ENCODE measurements at places on chromosomes 1 and 21.
A peak's percentile ranks its signal among the peaks of the same experiment; 100 is the strongest.

- DNase-seq: peak; percentile 53
Measured at GRCh38 chr21:32826329-32827167, 55.0 kb upstream of the PAXBP1 start.

DNA sequence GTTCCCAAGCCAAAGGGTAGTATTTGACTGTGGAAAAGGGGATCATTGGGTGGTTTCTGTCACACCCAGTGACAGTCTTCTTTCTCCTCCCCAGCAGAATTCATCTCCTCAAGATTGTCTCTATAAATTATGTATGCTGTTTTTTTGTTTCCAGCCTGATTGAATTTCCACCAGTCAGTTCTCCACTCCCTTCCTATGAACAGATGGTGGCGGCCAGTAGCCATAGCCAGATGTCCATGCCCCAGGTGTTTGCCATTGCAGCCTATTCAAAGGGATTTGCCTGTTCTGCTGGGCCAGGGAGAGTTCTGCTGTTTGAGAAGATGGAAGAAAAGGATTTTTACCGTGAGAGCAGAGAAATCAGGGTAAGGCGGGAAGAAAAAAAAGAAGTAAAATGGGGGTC lies 12.9 kb downstream of the CFAP57 start:
- DNase-seq: no peak

DNA sequence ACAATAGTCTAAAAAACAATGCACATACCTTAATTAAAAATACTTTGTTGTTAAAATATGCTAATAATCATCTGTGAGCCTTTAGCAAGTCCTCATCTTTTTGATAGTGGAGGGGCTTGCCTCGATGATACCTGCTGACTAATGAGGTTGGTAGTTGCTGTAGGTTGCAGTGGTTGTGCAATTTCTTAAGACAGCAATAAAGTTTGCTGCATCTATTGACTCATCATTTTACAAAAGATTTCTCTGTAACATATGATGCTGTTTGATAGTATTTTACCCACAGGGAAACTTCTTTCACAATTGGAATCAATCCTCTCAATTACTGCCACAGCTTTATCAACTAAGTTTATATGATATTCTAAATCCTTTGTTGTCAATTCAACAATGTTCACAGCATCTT lies 7.6 kb downstream of the C1orf87 start:
- DNase-seq: no peak

DNA sequence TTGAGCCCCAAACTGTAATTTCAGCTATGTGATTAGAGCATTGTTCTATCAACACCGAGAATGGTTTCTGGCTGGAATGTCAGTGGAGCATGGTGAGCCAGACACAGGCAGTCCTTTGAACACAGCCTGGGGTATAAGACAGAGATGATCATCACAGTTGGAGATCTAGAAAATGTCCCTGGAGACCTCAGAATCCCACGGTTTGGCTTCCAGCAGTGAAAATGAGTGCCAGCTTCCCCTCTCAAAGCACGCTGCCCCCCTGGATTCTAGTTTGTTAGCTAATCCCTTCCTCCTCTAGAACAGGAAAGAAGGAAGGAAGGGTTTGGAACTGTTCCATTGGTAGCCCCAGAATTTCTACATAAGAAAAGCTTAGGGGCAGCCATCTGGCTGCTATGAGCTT lies 59.9 kb upstream of the JAK1 start:
- no peak for DNase-seq

DNA sequence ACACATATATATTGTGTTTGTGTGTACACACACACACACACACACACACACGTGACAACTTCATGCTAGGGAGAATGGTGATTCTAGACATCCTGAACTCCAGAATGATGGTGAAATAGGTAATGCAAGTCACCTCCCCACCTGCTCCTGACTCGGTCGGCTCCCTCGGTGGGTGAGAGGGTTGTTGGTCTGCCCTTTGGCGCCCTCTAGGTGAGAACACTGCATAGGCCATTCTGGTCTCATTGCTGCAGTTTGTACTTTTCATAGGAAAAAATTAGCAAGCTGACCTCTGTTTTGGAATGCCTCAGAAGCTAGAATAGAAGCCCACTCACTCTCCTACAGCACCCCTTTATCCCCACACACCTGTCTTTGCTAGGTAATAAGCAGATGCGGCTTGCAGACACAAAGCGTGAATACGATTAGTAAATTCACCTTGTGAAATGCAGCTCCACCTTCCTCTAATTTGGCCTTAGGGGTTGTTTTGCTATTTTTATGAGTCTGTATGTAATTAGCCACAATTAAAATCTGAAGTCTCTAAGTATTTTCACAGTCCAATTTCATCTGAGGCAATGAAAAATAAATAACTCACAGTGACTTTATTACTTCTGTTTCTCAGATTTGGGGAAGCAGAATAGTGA lies 130.0 kb upstream of the KCNJ15 start:
- peak; percentile 64 for DNase-seq
